ENCODE measurements at places on chromosomes 3 and 15. TPM values are rescaled to one million over a fixed set of nuclear protein-coding genes. Genes with fewer than 3 reads are reported as not detected.
A peak's percentile ranks its signal among the peaks of the same experiment; 100 is the strongest.

DNA sequence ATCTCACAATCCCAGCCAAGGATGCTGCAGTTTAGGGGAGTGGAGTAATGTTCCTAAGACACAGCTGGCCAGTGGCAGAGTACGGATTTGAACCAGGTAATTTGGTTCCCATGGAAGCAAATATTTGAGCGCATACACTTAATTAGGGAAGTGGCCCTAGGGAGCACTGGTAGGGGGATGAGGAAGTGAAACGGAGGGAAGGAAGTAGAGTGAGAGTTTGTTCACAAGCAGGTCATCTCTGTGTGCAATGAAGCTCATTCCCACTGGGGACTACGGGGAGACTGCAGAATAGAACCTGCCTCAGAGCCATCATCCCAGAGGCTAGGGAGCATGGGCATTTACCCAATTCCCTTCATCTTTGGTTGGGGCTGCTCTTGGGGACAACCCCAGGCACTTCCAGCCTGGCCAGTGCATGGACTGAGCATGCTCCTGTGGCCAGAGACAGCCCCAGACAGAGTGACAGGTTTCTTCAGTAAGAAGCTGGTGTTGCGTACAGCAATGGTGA lies 317.2 kb upstream of the PROK2 start:
- H3K27me3 ChIP-seq: peaks cover 12% of the 10 kb centered on the region
- no peak overlapping the region for H3K4me3 ChIP-seq
- H3K4me1 ChIP-seq: peaks cover 28% of the 10 kb centered on the region

GRCh38 chr15:98599909-98600691 lies 48.2 kb upstream of the IGF1R start:
- H3K4me1 ChIP-seq: peaks cover 17% of the 10 kb centered on the region
- peak overlapping the region; percentile 92 for H3K27ac ChIP-seq
- H3K36me3 ChIP-seq: no peaks in the 10 kb centered on the region
- no peaks in the 10 kb centered on the region for H3K27me3 ChIP-seq

GRCh38 chr15:85380812-85381642 lies 624 bp downstream of the AKAP13 start:
- peak overlapping the region; percentile 72 for H3K4me3 ChIP-seq
- DNase-seq: peak; percentile 66
- H3K27me3 ChIP-seq: no peaks in the 10 kb centered on the region
- peak overlapping the region; percentile 89 for H3K27ac ChIP-seq
- H3K4me1 ChIP-seq: peaks cover 56% of the 10 kb centered on the region

DNA sequence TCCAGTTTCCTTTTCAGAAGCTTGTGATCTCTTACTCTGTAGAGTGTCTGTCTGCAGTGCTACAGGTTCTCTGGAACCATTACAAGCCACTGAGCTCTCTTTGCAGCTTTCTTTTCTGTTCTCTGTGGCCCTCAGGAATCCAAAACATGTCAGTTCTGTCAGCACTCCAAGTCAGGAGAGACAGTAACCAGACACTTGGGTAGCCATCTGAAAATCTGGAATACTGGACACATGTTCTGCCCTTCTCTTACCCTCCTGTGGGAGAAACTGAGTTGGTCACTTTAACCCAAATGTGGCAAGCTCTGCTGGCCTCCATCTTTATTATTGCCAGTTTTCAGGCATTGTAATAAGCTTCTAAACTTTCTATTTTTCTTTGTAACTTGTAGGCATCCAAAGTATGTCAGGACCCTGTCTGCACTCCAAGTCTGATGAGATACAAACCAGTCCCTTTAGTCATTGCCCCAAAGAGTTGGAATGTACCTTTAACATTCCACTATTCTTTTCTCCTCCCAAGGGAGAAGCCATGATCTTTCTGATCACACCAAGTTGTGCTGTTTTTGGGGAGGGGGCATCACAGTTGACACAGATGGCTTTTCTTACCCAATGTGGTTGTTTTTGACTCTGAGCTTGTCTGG lies 183.7 kb downstream of the DPH6 start:
- no peaks in the 10 kb centered on the region for H3K4me1 ChIP-seq
- H3K4me3 ChIP-seq: no peak overlapping the region

GRCh38 chr3:3705090-3705775 lies 94.0 kb upstream of the LRRN1 start:
- no peaks in the 10 kb centered on the region for H3K36me3 ChIP-seq
- no peak overlapping the region for H3K4me3 ChIP-seq
- DNase-seq: no peak
- H3K4me1 ChIP-seq: no peaks in the 10 kb centered on the region
- H3K27ac ChIP-seq: no peak overlapping the region
- no peaks in the 10 kb centered on the region for H3K27me3 ChIP-seq

- H3K4me1 ChIP-seq: peaks cover 2% of the 10 kb centered on the region
- no peaks in the 10 kb centered on the region for H3K27me3 ChIP-seq
- peaks cover 2% of the 10 kb centered on the region for H3K36me3 ChIP-seq
- H3K4me3 ChIP-seq: no peak overlapping the region
- no peak overlapping the region for H3K27ac ChIP-seq
Measured at GRCh38 chr3:67691207-67691606, 36.8 kb upstream of the SUCLG2 start.

DNA sequence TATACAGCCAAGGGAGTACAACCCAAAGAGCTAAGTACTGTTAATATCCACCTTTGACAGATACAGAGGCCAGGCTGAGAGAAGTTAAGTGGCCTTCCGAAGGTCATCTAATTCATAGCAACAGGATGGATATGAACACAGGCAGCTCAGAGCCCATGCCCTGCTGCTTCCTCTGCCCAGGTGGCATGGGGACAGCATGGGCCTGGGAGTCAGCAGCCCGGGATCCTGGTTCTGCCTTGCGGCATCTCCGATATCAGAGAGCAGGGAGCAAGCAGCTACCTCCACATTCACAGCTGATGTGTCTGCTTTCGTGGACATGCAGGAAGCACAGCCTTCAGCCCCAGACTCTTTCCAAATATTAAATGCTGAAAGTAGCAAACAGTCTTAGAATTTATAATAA lies 55.6 kb downstream of the STARD5 start:
- no peak for DNase-seq
- H3K4me3 ChIP-seq: no peak overlapping the region
- H3K27me3 ChIP-seq: peaks cover 2% of the 10 kb centered on the region
- H3K36me3 ChIP-seq: no peaks in the 10 kb centered on the region
- H3K27ac ChIP-seq: no peak overlapping the region

DNA sequence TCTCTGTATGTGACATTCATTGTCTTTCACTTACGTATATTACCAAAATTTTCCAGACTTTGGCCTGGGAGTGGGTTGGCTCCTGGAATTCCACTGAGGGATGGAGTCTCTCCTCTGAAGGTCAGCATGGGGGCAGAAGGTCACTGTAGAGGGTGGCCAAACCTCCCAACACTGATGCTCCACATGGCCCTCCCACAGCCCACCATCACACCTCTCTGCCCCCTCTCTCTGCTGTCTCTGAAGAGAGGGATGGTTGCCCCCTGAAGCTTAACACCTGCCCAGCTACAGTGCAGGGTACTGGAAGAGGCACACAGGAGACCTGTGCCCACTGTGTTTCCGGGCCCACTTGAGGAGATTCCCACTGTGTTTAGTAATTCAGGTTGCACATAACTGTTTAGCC lies 52.2 kb downstream of the CMTM6 start:
- H3K27me3 ChIP-seq: no peaks in the 10 kb centered on the region
- no peak overlapping the region for H3K4me3 ChIP-seq

DNA sequence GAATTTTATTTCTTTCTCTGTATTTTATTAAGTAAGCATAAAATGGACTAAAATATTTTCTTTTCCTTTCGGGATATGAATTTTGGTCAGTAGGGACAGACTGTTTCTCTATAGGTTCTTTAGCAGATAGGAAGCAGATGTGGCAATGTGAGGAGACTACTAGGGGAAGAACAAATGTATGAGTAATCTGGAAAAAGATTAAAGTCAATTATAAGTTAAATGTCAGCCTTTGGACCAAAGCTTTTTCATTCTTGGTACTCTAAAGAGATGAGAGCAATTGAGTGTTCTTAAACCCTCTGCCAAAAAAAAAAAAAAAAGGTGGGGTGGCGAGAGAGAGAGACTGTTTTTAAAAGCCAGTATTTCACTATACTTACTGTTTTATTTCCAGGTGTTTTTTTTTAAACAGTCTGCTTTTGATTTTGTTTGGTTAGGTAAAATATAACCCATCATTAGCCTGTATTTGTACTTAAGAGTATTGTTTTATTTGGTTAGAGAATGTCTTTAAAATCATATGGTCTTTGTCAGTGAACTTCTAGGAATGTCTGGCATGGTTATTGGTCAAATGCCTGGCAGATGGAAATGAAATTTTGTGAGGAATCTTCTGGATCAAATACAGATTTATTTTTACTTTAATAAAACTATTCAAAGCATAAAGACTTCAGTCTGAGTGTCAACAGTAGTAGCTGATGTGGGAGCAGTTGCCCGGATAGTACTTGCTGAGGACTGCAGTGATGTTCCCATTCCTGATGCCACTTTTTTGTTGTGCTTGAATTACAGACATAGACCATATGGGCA lies 63.8 kb downstream of the LRRC49 start:
- H3K27me3 ChIP-seq: peaks cover 23% of the 10 kb centered on the region
- no peaks in the 10 kb centered on the region for H3K36me3 ChIP-seq
- DNase-seq: no peak
- H3K4me1 ChIP-seq: no peaks in the 10 kb centered on the region
- H3K4me3 ChIP-seq: no peak overlapping the region

GRCh38 chr3:127590282-127590592 lies 296 bp downstream of the TPRA1 start:
- peaks cover 27% of the 10 kb centered on the region for H3K4me1 ChIP-seq
- peak; percentile 57 for DNase-seq
- peak overlapping the region; percentile 78 for H3K4me3 ChIP-seq
- peak overlapping the region; percentile 96 for H3K27ac ChIP-seq
- peaks cover 5% of the 10 kb centered on the region for H3K36me3 ChIP-seq

DNA sequence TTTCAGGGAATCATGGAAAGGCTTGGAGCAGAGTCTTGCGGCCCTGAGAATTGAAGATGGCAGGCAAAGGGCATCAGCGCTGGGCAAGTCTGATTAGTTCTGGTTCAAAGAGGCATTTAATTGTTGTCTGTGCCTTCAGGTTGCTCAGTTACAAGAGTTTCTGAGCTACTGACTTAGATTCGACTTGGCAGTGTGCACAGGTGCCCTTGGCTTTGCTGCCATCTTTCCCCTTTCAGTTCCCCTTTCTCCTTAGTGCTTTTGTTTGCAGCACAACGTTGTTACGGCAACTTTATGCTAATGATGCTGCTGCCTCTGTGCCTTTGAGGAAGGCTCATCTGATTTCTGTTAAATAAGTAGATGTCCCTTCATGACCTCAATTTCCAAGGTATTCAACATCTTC lies 12.5 kb downstream of the P2RY14 start:
- H3K4me3 ChIP-seq: no peak overlapping the region
- DNase-seq: no peak
- peaks cover under 1% of the 10 kb centered on the region for H3K27me3 ChIP-seq
- no peaks in the 10 kb centered on the region for H3K36me3 ChIP-seq
- H3K4me1 ChIP-seq: peaks cover 11% of the 10 kb centered on the region

DNA sequence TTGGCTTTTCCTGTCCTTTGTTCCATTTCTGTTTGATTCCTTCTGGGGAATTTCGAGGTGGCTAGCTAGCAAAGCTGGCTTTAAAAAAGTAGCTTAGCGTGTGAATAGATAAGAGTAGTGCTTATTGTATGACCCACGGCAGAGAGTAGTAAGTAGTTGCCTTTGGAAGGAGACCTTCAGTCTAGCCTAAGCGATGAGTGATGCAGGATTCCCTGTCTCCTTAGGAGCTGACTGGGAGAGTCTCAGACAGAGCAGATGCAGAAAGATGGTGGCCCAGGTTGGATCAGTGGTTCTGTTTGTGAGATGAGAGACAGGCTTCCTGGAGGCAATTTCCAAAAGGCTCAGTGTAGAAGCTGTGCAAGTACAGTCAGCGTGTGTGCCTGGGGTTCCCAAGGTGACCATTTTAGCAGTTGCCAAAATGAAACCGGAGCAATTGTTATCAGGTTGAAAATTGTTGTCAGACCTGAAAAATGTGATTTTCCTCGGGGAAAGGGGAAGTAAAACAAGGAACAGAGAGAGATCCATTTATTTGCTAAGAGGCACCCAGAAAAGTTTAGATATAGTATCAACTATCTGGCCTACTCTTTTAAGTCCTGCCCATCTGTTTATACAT lies 681 bp upstream of the IL5RA start:
- H3K27ac ChIP-seq: no peak overlapping the region
- no peaks in the 10 kb centered on the region for H3K27me3 ChIP-seq
- peaks cover 19% of the 10 kb centered on the region for H3K4me1 ChIP-seq
- H3K4me3 ChIP-seq: no peak overlapping the region
- H3K36me3 ChIP-seq: no peaks in the 10 kb centered on the region

DAZL gene
- not detected for total RNA-seq

GUCA1C gene
- not detected for total RNA-seq

CYP11A1 gene
- not detected for total RNA-seq

TMCO5A gene
- total RNA-seq: not detected

NUP210 gene
- total RNA-seq: 117 TPM

FGD5 gene
- total RNA-seq: not detected
